Stimulated activated CD8-positive, alpha-beta memory T cell treated with anti-CD3 and anti-CD28 coated beads, Interleukin-15, amount 100 ng/mL, for 24 hours (primary cell): ENCODE measurements at places on chromosomes 12 and 14.

- DNase-seq: no peak
Measured at GRCh38 chr14:62455446-62455845, 589.8 kb downstream of the KCNH5 start.

DNA sequence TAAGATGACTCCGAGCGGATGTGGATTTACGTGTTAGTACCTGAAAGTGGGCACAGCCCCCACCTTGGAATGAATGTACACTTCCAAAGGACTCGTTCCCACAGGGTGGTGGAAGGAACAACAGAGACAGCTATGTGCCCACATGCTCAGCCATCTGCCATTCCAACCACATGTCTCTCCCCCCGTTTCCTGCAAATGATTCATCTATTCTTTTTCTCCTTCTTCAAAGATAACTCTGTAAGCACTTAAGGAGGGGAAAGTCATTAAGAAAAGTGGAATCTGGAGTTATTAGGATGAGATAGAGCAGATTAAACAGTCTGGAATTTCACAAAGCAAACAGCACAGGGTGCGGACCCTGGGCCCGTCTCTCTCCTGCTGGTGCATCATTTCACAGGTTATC, 18.5 kb upstream of the DUSP6 start:
- DNase-seq: no peak

DNA sequence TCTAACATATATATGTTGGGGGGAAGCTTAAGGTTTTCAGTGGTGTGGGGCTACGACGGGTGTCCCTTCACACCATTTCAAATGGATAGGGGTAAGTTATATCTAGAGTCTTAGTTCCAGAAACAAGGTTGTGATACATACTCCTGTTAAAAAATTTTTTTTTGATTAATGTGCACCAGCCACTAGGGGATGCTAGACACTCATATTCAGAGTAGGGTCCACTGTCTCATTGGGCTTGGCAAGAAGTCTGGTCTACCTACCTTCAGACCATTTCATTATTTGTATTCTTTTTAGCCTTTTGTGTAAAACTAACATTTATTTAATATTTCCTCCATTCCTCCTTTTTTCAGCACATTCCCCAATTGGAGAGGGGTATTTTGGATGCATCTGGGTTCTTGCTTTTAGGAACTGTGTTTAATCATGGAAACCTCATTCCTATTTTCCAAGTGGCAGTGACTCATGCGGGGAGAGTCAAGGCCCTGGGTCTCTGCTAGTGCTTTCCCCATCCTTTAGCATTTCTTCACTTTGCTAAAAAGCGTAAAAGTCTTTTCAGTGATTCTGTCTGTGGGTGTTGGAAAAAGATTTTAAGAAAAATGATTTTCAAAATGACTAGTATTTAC, 33.4 kb downstream of the ANO4 start:
- no peak for DNase-seq

DNA sequence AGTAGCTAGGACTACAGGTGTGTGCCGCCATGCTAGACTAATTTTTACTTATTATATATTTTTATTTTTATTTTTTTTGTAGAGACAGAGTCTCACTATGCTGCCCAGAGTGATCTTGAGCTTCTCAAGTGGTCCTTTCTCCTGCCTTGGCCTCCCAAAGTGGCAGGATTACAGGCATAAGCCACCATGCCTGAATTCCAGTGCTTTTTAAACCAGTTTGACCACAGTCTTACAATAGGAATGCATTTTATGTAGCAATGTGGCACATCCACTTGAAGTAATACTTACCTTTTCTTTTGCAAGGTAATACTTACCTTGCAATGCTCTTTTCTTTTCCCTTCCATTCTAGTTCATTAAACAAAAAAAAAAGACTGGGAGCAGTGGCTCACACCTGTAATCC, 38.0 kb upstream of the CPM start:
- no peak for DNase-seq

GRCh38 chr12:75666939-75667334, 155.5 kb upstream of the KRR1 start:
- no peak for DNase-seq

GRCh38 chr12:47094804-47095203, 15.0 kb upstream of the AMIGO2 start:
- no peak for DNase-seq

- DNase-seq: no peak
Measured at GRCh38 chr14:53692885-53693284, 263.7 kb downstream of the BMP4 start.

- no peak for DNase-seq
Measured at GRCh38 chr12:55862286-55862685, 19.6 kb upstream of the MMP19 start.

- no peak for DNase-seq
Measured at GRCh38 chr12:26471560-26471959, 276.2 kb downstream of the SSPN start.

GRCh38 chr12:4251216-4251891, 22.2 kb upstream of the CCND2 start:
- no peak for DNase-seq
